ENCODE measurements at places on chromosomes 11 and 22.

DNA sequence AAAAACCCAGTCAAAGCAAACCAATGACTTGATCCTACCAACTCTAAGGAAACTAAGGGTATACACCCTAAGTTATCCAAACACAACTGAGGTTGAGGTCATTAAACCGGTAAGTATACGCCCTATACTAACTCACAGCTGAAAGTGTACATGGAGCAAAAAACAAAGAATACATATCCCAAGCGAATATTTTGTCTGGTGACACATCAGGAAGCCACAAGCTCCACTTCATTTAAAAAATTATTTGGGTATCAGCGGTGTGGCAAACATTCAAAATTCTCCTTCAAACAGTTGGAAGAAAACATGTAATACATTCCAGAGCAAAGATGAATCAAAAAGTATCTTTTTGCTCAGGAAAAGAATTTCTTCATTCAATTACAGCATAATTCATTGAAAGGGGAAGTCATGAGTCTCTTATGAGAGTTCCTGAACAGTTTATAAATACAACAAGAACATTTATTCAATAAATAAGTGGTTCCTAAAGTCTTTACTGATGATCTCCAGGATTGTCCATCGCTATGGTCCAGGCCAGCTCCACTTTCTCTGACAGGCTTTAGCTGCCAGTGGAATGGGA is 4.5 kb upstream of the JAML start:
- no peak for DNase-seq

- DNase-seq = no peak
Observed at GRCh38 chr22:45469281-45470073, 33.2 kb upstream of the FBLN1 start.

DNA sequence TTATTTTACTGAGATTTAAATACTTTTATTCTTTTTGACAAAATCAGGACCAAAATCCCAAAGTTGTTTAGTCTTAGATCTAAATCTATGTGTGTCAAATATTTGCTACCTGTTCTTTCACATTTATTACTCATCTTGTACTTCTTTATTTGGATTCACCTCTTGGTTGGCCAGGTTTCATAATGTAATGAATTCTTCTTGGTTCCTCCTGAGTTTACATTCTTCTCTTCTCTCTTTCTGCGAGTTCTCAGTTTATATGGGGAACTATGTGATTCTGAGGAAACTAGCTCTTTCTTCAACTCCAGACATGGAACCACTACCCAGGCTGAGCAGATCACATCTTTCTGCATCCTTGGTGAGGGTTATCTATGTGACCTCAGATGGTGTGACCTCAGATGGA is 50.2 kb downstream of the EHF start:
- no peak for DNase-seq

DNA sequence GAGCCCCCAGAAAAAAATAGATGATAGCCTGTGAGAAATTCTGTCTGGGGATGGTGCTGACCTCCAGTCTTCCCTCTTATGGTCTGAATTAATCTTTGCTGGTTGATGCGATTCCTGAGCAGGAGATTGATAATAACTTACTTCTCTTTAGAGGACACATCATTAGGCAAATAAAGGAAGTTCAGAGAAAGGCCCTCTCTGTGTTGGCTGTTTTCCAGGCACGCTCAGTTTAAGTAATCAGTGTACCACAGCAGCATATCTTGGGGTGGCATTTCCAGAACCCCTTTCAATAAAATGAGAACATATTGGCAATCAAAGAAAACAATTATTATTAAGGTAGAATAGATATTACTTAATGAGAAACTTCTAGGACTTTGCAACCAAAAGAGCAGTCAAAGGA is 1129.3 kb upstream of the RAG2 start:
- DNase-seq = no peak

DNA sequence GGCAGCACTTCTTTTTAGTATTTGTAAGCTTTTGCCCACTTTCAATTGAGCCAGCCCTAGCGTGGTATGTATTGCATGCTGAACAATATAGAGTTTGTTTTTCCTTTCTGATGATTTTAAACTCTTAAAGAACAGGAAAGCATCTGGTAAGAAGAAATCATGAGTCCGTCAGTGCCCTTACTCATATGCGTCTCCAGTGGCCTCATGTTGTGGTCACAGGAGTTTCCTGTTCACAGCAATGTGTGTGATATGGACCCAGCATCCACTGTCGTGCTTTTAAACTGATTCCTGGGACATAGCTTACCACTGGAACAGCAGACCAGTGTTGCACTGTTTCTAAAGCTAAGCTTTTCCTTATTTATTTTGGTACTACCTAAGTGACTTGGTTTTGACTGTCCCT is 40.1 kb downstream of the BID start:
- DNase-seq = no peak

- no peak for DNase-seq
Observed at GRCh38 chr11:107856981-107857517, 1.5 kb downstream of the SLC35F2 start.

DNA sequence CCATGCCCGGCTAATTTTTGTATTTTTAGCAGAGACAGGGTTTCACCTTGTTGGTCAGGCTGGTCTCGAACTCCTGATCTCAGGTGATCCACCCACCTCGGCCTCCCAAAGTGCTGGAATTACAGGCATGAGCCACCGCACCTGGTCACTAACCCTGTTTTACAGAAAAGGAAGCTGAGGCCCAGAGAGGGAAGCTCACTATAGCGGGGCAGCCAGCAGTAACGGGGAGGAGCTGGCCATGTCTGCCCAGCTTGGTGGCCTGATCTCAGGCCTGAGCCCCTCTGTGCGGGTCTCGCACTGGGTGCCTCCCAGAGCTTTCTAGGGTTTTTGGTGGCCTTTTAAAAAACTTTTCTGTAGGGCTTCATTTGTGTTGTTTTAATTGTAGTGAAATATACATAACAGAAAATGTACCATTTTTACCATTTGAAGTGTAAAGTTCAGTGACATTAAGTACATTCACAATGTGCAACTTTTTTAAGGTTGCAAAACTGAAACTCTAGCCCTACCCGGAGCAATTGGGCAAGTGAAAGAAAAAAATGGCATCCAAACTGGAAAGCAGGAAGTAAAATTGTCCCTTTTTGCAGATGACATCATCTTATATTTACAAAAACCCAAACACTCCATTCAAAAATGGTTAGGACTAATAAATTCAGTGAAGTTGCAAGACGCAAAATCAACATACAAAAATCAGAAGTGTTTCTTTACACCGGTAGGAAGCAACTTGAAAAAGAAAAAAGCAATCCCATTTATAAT is 14.5 kb upstream of the CYTH4 start:
- DNase-seq = no peak

- DNase-seq = no peak
Observed at GRCh38 chr11:44561275-44561805, 4.1 kb upstream of the CD82 start.

DNA sequence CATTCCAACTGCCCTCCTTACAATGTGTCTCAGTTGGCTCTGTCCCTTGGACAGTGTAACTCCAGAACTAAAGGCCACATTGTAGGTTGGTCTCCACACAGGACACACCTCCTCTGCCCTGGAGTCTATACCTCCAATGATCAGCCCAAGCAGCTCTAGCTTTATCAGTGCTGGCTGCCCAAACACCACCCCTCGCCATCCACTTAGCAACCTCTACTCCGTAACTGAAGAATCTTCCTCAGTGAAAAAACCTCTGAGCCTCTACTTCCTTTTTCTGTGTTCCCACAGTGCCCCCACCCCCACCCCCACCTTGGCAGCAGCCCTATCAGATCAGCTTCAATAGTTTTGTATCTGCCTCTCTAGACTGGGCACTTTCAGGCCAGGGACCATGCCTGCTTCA is 33.4 kb downstream of the SERPINH1 start:
- DNase-seq = no peak

GRCh38 chr11:131748151-131749050 is 378.0 kb downstream of the NTM start:
- DNase-seq = peak; percentile 25

DNA sequence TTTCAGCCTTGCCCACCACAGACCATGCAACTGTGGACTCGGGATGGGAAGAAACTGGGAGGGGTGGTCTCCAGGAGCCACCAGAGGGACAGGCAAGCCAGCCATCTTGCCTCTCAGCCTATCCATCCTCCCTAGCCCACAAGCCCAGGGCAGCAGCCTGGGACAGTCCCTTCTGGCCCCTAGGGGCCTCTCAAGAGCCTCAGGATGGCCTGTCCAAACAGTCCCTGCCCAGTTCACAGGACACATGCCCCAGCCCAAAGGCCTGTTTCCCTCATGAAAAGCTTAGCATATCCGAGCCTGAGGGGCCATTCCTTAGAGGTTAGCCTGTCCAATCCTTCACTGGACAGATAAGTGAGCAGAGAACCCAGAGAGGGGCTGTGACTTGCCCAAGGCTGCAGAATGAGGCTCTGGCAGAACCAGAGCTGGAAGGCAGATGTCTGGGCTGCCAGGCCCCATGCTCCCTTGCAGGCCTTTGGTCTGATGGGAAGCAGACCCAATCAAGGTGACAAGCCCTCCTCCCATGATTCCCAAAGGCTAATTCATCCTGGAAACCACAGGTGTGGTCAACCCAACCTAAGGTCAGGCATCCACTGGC is 28.2 kb downstream of the LRRC10B start:
- DNase-seq = no peak

DNA sequence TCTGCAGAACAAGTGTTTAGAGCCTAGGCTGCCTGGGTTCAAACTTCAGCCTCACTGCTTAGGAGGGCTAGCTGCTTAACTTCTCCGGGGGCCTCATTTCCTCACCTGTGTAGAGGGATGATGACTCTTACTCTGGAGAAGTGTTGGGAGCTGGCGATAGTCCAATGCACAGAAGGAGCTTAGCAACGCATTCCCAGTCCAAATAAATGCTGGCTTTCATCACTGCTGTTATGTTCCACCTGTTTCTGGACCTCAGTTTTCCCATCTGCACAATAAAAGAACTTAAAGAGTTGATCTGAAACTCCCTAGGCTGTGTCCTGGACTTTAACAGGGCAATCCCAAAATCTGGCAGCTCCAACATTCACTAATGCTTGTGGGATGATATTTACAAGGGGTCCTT is 337.8 kb downstream of the MIAT start:
- DNase-seq = no peak

DNA sequence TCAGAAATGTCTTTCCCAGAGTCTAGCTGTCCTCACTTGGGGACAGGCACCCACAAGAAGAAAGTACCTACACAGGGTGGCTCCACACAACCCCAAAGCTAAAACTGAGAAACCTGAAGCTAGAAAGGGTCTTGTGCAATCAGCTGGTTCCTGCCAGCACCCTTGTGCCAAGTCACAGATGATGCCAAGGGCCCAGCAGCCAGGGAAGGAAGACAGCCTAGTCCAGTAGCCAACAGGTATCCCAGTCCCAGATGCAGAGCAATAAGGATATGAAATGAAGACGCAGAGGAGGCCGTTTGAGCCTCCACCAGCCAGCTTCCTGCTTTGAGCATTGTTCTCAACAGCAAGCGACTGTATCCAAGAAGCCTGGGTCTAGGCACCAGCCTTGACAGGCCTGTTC is 6.1 kb downstream of the PLEKHA7 start:
- no peak for DNase-seq

GRCh38 chr11:71140206-71140919 is 112.0 kb downstream of the SHANK2 start:
- no peak for DNase-seq

DNA sequence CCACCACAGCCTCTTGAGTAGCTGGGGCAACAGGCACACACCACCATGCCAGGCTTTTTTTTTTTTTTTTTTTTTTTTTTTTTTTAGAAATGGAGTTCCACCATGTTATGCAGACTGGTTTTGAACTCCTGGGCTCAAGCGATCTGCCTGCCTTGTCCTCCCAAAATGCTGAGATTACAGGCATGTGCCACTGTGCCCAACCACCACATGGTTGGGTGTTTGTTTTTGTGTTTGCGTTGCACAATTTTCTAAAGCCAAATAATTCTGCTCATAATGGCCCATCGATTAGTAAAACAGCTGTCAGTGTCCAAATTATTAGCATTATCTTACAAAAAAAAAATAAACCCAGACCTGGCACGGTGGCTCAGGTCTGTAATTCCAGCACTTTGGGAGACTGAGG is 65.8 kb downstream of the DDIAS start:
- DNase-seq = no peak

- DNase-seq = no peak
Observed at GRCh38 chr22:16970446-16970845, 37.6 kb downstream of the GAB4 start.

DNA sequence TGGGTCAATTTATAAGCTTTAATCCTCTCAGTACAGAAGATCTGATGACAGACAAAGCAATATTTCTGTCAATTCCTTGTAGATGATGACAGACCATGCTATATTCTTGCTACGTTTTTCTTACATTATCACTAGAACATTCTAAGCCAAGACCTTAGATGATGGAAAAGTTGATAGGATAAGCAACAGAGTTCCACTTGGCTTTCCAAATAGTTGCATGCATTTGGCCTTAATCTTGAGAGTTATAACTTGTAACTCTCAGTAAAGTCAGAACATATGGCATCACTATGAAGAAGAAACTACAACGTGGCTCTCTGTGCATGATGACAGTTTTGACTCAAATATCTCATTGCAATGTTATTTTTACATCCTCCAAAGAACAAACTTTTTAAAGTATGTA is 544.3 kb upstream of the LRRC4C start:
- DNase-seq = no peak

- peak; percentile 7 for DNase-seq
Observed at GRCh38 chr11:12950670-12951069, 58.4 kb upstream of the RASSF10 start.

- no peak for DNase-seq
Observed at GRCh38 chr11:35950082-35950481, 6.2 kb downstream of the LDLRAD3 start.

DNA sequence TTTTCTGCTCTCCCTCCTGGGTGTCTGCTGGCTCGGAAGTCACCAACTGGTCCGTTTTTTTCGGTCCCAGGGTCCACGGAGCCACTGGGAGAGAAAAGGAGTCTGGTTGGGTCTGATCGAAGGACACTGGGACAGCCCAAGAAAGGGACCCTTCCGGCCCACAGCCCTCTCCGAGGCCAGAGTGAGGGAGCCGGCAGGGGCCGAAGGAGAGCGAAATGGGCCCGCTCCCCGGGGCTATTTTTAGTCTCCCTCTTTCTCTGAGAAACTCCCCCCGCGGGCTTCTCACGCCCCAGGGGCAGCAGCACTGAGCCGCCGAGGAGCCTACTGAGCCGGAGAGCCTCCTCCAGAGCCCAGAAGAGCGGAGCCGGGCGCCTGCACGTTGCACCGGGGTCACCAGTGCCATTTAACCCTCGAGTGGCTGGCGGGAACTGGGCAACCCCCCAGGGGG is 1.9 kb downstream of the ESAM start:
- DNase-seq = no peak
